ENCODE measurements at places on chromosomes 1 and 21. TPM values are rescaled to one million over a fixed set of nuclear protein-coding genes. Genes with fewer than 3 reads are reported as not detected.

- no peak for DNase-seq
Measured at GRCh38 chr1:38466487-38466886, 393.1 kb downstream of the RRAGC start.

- DNase-seq: peak; percentile 11
Measured at GRCh38 chr1:22712502-22713271, 2.0 kb downstream of the EPHB2 start.

DNA sequence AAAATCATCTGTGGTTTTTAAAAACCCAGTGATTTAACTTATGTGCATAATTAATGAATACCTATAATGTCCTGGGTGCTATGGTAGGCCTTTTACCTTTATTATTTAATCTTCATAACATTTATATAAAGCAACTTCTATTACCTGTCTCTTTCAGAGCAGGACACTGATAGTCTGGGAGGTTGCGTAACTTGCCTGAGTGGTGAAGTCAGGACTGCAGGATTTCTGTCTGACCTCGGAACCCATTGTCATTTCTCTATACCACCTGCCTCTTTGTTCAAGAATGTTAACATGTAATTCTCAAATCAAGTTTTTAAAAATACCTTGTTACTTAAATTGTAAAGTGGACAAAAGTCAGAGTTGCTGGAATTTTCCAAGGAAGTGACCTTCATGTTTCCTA lies 41.0 kb upstream of the BACH1 start:
- no peak for DNase-seq

DNA sequence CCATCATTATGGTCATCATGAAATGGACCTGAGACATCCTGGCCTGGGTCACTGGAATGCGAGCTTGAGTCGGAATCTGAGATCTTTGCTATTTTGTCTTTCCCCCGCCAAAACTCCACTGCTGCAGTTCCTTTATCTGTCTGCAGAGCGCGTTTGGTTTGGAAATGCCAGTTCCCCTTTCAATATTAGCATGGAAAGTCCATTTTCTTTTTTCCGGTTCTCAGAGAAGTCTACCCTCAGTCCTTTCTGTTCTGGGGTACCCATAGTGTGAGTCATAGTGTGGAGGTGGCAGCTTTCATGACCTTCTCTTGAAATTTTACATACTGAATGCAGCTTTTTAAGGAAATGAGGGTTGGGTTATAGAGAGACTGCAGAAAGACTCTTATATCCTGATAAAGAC lies 14.6 kb downstream of the CACNA1E start:
- DNase-seq: no peak

ITLN1 gene
- not detected for total RNA-seq

- no peak for DNase-seq
Measured at GRCh38 chr1:4153571-4153970, 253.5 kb upstream of the C1orf174 start.

DNA sequence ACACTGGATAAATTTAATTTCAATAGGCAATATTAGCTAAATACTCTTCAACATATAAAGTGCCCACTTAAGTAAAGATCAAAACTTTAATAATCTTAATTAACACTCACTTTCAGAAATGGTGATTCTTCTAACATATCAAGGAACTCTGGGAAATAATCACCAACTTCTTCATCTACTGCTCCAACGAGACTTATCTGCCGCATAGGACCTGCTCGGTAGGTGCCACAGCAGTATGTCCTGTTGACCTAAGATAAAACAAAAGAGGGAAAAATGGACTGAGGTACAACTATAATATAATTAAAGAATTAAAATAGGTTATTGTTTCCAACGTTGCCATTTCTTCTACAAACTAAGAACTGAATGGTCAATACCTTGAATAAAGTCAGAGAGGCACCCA lies 18.3 kb upstream of the PHTF1 start:
- DNase-seq: no peak

- no peak for DNase-seq
Measured at GRCh38 chr21:45405271-45405818, 380 bp downstream of the COL18A1 start.

DNA sequence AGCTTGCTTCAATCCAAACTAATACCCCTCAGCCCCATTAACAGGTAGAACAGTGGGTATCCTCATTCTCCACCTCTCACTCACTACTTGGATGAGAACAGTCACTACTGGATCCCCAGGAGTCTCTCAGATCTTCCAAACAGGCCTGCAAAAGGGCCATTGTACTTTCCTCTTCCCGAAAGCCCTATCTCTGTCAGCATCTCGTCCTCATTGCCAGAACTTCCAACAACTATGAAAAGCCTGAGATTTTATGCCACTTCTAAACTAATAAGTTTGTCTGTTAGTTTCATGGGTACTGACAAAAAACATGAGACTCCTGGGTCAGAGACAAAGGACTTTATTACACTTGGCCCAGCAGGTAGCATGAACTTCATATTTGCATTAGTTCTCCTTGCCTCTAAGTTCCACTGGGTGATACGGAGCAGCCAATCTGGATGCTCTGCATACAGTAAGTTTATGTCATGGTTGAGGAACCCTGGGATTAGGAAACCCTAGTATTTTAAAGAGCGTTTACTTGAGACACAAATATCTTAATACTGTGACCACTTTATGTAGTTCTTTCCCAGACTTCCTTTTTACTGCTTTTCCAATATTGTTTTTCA lies 38.1 kb downstream of the VANGL2 start:
- DNase-seq: no peak

TRNP1 gene
- 227 TPM for total RNA-seq

GRCh38 chr1:95534985-95535384 lies 301.0 kb downstream of the RWDD3 start:
- no peak for DNase-seq

GRCh38 chr1:28412731-28413130 lies 43.2 kb downstream of the PHACTR4 start:
- DNase-seq: peak; percentile 13

- peak; percentile 83 for DNase-seq
Measured at GRCh38 chr1:225746361-225747179, 31.1 kb upstream of the SRP9 start.

LCE1D gene
- not detected for total RNA-seq

GRCh38 chr1:71533950-71534349 lies 453.1 kb upstream of the ZRANB2 start:
- peak; percentile 16 for DNase-seq

GRCh38 chr1:110734133-110734680 lies 59.5 kb upstream of the KCNA3 start:
- no peak for DNase-seq

MYCBP gene
- total RNA-seq: 35.8 TPM

DNA sequence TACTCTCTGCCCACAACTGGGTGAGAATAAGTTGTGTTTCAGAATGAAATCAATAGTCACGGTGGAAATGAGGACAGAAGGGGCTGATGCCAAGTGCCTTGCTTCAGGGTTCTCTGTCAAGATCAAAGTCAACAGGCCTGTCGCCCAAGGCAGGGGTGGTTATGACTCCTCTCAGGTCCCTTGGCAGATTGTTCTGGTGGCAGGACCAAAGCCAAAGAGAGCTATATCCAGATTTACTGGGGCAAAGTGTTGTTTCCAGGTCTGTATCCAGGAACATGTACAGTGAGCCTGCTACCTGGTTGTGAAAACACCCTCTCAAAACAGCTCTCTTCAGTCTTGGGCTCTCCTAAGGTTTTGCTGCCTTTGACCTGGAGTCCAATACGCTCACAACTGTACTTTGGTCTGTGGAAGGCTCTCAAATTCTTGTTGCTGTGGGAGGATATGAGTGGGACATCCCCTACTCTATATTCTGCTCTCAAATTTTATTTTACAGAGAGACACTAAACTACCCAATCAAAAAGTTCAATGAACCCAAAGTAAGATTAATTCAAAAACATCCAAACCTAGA lies 175.1 kb upstream of the ETV3 start:
- no peak for DNase-seq

- no peak for DNase-seq
Measured at GRCh38 chr1:231684356-231685244, 58.0 kb downstream of the DISC1 start.

GRCh38 chr1:228459091-228459993 lies 27.8 kb upstream of the RNF187 start:
- peak; percentile 59 for DNase-seq

CHD5 gene
- 0.13 TPM for total RNA-seq

SPRR1B gene
- not detected for total RNA-seq

TPM3 gene
- total RNA-seq: 745 TPM

SLC45A3 gene
- 1.1 TPM for total RNA-seq

PTCH2 gene
- total RNA-seq: 0.27 TPM

DNA sequence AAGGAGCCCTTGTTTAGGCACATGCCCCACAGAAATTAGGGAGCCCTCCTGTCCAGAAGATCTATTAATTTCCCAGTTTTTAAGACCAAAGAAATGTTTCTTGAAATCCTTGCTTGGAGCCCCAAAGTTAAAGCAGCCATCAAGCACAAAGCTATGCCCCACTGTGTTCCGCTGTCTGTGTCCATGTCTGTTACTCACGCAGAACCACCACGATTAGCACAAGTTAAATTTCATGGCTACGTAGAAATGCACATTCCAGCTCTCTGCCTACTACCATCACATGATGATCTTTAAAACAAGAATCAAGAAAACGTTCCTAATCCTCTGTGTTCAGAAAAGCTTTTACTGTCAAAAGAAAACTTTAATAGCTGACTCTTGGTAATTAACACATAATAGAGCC lies 238.5 kb downstream of the RERE start:
- no peak for DNase-seq

DNA sequence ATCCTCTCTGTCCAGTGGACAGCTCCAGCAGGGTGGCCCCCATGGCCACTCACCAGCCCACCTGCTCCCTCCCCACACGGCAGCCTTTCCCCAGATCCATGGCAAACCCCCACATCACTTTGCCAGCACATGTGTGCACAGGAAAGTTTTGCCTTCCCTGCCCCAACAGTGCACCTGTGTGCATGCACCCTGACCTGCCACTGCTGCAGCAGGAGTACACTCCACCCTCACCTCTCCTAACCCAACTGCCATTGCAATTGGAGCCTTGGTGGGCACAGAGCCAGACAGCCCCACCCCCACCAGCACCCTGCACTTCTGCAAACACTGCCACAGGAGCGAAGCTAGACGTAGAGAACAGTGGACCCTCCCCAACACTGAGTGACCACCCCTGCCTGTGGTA lies 308.9 kb downstream of the CEP170 start:
- no peak for DNase-seq
